Calu3 (cell line): ENCODE measurements at places on chromosomes 2 and 18.

DNA sequence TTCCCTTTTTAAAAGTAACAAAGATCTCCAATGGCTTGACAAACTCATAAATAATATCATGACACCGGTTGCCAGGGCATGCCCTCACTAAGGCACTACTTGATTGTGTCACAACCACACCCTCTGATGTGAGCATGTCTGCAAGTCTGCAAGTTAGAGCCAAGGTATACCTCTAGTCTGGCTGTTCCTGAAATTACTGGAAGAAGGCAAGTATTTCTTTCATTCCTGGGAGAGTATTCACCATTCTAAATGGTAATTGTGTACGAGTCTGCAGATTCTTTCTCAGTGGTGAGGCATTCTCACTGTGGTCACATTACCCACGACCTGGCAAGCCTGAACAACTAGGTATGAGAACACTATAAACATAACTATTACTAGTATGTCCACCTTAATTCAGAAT is 25.7 kb upstream of the RNU4ATAC start:
- DNase-seq, result no peak

DNA sequence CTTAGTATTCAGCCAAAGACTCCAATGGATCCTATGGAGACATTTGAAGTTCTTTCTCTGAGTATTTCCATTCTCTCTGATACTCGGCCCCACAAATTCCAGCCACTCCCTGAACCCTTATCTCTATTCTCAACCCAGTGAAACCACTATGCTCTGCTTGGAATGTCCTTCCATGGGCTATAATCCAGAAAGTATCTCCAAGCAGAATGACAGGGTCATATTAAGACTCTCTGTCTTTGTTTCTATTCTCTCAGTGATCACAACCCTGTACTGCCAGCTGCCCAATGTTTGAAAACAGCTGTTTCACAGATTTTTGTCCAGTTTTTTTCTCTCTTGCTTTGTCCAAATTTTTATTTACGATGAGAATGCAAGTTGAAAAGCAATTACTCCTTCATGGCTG is 21.9 kb downstream of the CHMP3 start:
- no peak for DNase-seq

- no peak for DNase-seq
These were observed at the start of gene SLC23A3 for GRCh38 chr2:219169930-219170654. SLC23A3 (minus strand) TSS chr2:219170029; CDS start chr2:219169984, 45 bp downstream.

GRCh38 chr2:28716265-28716865 is 35.3 kb upstream of the PPP1CB start:
- DNase-seq, result peak; percentile 66

GRCh38 chr2:237701859-237702390 is 74.5 kb downstream of the LRRFIP1 start:
- no peak for DNase-seq

DNA sequence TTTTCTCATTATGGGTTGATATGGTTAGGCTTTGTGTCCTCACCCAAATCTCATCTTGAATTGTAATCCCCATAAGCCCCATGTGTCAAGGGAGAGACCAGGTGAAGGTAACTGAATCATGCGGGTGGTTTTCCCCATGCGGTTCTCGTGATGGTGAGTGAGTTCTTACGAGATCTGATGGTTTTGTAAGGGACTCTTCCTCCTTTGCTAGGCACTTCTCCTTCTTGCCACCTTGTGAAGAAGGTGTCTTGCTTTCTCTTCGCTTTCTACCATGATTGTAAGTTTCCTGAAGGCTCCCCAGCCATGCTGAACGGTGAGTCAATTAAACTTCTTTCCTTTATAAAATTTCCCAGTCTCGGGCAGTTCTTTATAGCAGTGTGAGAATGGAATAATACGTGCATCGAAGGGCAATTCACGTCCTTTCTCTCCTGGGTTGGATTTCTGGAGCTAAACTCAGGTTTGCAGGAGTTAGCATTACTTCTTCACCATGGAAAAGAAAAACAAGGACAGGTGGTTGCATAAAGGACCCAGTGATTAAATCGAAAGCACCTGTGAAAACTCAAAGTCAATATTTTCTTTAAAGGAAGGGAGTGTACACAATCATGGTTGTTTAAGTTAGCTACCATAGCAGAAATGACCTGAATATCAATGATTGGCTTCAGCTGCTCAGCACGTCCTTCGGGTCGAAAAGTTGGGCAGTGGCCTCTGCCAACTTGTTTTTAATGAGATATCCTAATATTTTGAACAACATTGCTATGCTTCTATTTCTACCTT is 54.1 kb downstream of the CDC42EP3 start:
- DNase-seq, result no peak

DNA sequence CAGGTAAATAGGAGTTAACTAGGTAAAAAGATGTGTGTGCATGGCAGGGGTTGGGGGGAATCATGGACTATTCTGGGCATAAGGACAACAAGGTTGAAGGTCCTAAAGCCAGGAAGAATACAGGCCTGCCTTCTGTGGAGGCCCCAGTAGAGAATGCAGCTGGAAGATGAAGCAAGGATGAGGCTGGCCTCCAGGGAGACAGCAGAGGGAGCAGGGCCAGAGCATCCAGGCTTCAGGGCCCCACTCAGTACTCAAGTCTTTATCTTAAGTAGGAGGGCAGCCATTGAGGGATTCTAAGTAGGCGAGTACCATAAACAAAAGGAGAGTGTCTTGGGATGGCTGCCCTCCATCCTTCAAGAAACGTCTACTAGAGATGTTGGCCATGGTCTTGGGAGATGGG is 101.8 kb upstream of the APCDD1 start:
- DNase-seq, result no peak

DNA sequence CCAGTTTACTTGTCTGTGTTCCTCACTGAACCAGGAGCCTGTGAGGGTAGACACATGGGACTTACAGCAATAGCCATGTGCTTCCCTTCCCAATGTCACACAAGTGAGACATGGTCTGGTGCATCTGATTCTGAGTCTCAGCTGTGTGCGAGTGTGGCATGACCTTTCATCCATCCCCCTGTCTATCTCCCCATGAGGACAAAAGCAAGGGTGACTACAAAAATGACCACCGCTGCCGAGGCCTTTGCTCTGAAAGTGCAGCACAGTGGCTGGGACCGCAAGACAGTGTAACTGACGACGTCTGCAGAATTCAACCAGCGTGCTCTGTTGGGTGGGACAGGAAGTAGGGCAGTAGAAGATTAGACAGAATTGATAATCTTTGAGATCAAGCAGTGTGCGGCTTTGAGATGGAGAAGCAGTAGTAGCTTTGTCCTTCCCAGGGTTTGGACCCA is 50.5 kb downstream of the RAB31 start:
- DNase-seq, result no peak

DNA sequence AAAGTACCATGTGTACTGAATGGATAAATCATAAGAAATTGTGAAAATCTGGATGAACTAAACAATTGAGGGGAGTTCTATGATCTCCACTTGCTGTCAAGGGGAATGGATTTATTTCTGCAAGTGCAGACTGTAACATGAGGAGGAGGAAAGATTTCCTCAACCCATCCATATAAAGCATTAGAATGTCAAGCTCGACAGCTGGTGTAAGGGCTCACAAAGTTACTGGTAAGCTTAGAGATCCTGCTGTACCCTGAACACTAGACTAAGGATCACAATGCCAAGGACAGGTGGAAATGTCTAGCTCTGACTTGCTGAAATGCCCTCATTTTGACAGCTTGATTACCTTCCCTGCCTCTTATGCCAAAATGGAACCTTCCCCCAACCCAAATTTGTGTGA is 125.3 kb downstream of the TCF4 start:
- no peak for DNase-seq

GRCh38 chr2:220458051-220458450 is 830.6 kb downstream of the SLC4A3 start:
- no peak for DNase-seq

- DNase-seq, result no peak
These were observed 16.8 kb upstream of the TMEM37 start for GRCh38 chr2:119414894-119415293.

DNA sequence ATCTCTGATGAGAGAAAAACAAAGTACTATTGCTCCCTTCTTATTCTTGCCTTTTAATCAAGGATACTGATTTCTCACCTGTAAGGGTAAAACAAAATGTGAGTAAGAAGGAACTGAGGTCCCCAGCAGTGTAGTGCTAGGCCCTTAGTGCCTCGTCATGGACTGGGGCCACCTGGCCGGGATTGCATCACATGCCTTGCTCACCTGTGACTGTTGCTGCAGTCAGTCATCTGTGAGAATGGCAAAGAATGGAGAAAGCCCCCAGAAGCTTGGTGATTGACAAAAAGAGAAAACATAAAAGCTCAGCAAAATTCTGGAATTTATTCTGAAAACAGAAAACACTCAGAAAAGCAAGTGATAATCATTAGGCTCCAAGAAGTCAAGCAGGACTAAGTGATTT is 63.4 kb downstream of the SPATS2L start:
- DNase-seq, result peak; percentile 36

GRCh38 chr2:147634826-147635225 is 210.0 kb upstream of the ACVR2A start:
- no peak for DNase-seq

DNA sequence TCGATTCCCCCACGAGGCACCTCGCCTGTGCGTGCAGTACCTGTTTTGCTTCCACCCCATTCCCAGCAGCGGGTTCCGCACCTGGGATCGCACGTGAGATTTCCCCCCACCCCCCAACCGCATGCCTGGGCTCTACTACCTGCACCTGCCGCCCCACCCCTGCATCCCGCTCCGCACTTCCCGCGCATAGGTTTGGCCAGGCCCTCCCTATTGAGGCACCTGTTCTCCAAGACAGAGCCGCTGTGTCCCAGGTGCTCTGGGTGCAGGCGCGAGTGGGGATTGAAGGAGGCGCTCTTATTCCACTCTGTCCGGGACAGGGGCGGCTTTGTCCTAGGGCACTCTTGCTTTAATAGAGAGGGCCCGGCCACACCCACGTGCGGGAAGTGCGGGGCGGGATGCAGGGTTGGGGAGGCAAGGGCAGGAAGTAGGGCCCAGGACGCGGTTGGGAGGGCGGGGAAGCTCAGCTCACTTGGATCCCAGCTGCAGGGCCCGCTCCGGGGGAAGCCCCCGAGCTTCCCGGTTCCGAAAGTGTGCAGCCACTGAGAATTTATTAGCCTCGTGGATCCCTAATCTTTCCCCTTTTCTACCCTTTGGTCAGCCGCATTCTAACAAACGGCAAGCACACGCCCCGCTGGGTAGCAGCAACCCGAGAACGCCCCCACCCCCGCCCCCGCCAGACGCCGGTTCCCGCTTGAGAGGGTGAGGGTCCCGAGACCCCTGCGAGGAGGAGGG is 670 bp upstream of the MOCOS start:
- DNase-seq, result peak; percentile 59

- no peak for DNase-seq
These were observed 63.4 kb downstream of the SMAD7 start for GRCh38 chr18:48887294-48887904.

- DNase-seq, result no peak
These were observed 227.5 kb downstream of the TTC32 start for GRCh38 chr2:19674051-19675002.

DNA sequence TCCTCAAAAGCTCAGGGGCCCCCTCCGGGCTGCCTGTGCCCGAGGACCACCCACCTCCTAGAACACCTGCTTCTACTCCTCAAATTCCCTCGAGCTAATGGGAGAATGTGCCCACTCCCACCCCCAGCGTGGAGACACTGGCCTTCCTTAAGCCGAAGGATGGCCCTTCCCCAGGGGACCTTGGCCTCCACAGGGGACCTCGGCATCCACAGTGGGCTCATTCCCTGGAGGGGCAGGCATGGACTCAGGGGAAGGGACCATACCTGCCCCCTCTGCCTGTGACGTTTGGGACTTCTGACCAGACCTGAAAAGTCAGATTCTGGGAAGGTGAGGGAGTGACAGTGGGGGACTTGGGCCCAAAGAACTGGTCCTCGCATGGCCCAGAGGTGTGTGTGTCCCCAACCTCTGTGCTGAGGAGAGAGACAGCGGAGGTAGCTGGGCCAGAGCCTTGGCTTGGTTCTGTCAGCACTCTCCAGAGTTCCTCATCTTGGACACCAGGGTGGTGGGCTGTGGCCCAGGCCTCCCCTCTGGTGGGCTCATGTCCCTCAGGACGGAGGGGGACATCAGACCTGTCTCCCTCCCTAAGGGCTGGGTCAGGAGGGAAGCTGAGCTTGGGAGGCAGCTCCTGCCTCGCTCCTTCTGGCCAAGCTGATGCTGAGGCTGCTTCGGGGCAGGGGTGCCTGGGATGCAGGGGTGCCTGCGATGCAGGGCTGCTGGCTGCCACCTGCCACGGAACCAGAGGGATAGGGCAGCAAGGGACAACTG is 240.4 kb downstream of the HAUS1 start:
- DNase-seq, result no peak

DNA sequence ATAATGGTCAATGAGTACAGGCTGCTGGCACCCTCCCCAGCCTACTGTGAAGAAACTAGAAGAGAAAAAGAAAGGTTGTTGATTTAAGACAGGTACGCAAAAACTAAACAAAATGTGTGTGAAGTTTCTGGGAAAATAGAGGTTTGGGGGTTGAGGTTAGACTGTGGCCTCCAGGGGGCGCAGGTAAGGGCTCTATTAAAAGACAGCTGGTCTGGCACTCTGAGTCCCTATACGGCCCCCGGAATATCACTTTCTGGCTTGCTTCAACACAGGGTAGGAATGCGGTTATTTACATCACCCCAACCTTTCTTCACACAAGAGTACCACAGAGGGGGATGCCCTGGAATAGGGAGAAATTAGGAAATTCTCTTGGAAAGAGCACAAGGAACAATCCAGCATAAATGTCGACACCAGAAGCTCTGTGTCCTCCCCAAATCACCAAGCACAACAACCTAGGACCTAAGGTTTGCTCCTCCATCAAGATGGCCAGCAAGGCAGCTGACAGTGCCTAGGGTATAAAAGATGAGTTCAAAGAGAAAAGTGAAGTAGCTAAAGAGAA is 480.8 kb upstream of the KLHL29 start:
- peak; percentile 23 for DNase-seq

DNA sequence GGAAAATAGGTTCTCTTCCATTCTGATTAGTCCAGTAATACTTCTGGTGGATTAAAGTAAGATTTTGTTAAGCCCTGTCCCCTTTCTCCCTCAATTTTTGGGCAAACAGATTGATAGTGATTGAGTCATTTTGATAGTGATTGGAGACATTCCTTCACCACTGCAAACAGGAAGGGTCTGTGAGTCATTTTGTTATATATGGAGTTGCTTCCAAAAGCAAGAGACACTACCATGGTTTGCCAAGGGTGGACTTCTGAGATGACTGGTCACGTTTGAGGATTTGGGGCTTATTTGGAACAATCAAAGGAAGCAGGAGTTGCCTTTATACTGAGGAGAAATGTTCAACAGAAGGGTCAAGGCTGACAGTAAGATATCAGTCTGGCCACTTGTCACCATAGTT is 249.9 kb downstream of the PARD3B start:
- DNase-seq, result no peak

DNA sequence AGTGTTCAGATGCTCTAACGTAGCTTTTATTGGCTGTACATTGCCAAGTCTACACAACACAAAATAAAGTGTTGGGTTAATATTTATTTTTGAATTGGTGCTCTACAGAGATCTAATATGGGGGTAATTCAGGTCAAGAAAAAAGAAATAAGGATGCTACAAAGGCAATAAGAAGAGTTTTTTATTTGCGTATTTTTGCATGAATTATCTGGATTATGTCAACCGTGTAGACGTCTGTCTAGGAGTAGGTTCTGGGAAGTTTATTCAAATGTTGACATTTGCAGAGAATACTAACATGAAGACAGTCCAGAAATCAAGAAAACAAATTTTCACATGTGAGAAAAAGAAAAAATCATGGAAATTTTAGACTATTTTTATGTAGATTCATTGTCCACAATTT is 876.7 kb upstream of the POU3F3 start:
- DNase-seq, result no peak

GRCh38 chr2:134240061-134240460 is 13.8 kb upstream of the MGAT5 start:
- DNase-seq, result no peak
